ENCODE measurements at places on chromosomes 11 and 22.

GRCh38 chr11:131857246-131857645 is 486.8 kb downstream of the NTM start:
- no peak for DNase-seq

DNA sequence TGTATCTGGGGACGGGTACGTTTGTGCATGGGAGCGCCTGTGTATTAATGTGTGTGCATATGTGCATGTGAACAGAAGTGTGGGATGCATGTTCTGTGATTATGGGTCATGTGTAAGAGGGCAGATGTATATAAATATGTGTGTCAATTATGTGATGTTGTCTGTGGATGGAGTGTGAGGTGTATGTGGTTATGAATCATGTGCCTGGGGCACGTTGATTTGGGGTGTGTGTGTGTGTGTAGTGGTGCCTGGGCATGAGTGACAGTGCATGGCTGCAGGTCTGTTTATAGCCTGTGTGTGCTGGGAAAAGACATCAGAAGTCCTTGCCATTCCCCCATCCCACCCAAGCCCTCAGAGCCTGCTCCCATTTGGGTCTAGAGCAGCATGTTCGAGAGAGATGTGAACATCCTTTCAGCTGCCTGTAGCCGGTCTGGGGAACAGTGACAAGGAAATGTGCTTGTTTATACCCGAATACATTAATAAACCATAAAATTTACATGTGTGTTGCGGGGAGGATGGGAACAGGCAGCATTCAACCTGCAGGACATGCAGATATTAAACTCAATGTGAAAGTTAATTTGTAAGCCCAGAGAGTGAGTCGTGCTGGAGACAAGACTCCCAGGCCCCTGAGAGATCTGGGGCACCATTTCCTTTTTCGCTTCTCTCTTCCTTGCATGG is 129.0 kb downstream of the NECTIN1 start:
- DNase-seq = no peak

DNA sequence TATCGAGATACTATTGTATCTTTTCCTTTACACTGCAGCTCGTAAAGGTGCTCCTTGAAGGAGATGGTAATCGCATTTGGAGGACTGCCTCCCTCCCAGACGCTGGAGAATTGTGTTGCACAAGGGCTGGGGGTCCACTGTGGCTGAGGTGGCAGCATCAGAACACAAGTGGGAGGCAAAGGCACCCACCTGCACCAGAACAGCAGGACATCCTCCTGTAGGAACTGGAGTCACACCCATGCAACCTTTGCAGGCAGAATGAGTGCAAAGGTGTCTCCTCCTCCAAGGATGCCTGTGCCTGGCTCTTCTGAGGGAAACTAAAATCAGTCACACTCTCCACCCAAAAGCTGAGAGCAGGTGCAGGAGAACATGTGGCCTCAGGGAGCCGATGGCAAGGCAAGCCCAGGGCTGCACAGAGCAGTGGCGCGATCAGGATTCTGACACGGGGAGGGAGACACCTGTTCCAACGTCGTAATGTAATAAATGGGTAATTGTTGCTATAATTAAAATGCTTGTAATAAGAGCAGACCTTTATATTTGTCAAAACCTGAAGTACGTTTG is 1501.4 kb downstream of the TBC1D22A start:
- DNase-seq = no peak

DNA sequence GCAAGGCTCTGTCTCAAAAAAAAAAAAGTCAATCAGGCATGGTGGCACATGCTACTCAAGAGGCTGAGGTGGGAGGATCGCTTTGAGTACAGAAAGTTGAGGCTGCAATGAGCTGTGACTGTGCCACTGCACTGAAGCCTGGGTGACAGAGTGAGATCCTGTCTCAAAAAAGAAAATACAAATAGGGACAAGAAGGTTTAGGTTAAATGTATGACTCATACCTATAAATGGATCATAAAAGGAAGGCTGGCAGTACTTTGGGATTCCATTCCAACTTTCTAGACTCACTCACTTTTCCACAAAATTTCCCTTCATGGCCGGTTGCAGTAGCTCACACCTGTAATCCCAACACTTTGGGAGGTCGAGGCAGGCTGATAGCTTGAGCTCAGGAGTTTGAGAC is 25.6 kb upstream of the OSBP start:
- DNase-seq = no peak

All from stimulated activated CD8-positive, alpha-beta memory T cell treated with anti-CD3 and anti-CD28 coated beads, Interleukin-7, amount 100 ng/mL, for 1 hour (primary cell).